Mesendoderm (in vitro differentiated cells): ENCODE measurements at places on chromosomes 3 and 15.

- DNase-seq = no peak
- no peaks in the 10 kb centered on the region for H3K36me3 ChIP-seq
- no peaks in the 10 kb centered on the region for H3K4me1 ChIP-seq
- H3K27ac ChIP-seq = no peak overlapping the region
- H3K27me3 ChIP-seq = no peaks in the 10 kb centered on the region
Measured at GRCh38 chr15:101308604-101309435, 13.8 kb upstream of the SNRPA1 start.

GRCh38 chr3:194138732-194139070, 2.8 kb downstream of the HES1 start:
- peaks cover 10% of the 10 kb centered on the region for H3K4me1 ChIP-seq
- H3K27me3 ChIP-seq = no peaks in the 10 kb centered on the region
- H3K36me3 ChIP-seq = no peaks in the 10 kb centered on the region
- DNase-seq = no peak
- no peak overlapping the region for H3K4me3 ChIP-seq
- H3K27ac ChIP-seq = no peak overlapping the region

- DNase-seq = no peak
- H3K4me3 ChIP-seq = no peak overlapping the region
- no peaks in the 10 kb centered on the region for H3K4me1 ChIP-seq
- no peak overlapping the region for H3K27ac ChIP-seq
- H3K27me3 ChIP-seq = no peaks in the 10 kb centered on the region
Measured at GRCh38 chr15:74795966-74796625, 14.2 kb downstream of the CSK start.

- no peaks in the 10 kb centered on the region for H3K27me3 ChIP-seq
- DNase-seq = no peak
- H3K27ac ChIP-seq = no peak overlapping the region
- H3K4me1 ChIP-seq = no peaks in the 10 kb centered on the region
Measured at GRCh38 chr3:43785551-43785950, 94.8 kb downstream of the ABHD5 start.

- H3K36me3 ChIP-seq = no peaks in the 10 kb centered on the region
- no peak overlapping the region for H3K27ac ChIP-seq
- peaks cover 7% of the 10 kb centered on the region for H3K4me1 ChIP-seq
- no peaks in the 10 kb centered on the region for H3K27me3 ChIP-seq
Measured at GRCh38 chr3:169506956-169507355, 156.6 kb downstream of the MECOM start.

GRCh38 chr3:152400887-152401286, 132.2 kb downstream of the MBNL1 start:
- H3K36me3 ChIP-seq = no peaks in the 10 kb centered on the region
- H3K27ac ChIP-seq = no peak overlapping the region
- no peak overlapping the region for H3K4me3 ChIP-seq
- H3K27me3 ChIP-seq = no peaks in the 10 kb centered on the region

DNA sequence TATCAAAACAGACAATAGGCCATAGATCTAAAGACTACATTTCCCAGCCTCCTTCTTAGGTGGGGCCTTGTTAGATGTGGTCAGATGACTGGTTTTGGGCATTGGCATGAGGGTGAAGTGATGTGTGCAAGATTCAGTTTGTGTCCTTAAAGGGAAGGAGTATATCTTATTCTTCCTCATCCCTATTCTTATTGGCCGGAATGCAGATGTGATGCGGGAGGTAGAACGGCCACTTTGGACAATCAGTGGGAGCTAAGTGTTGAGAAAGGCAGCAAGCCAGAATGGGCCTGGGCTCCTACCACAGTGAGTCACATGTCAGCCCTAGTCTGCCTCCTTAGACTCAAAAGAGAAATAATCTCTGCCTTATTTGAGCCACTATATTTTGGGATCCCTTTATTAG, 89.8 kb upstream of the MEX3B start:
- no peak overlapping the region for H3K27ac ChIP-seq
- H3K27me3 ChIP-seq = no peaks in the 10 kb centered on the region
- no peaks in the 10 kb centered on the region for H3K4me1 ChIP-seq

DNA sequence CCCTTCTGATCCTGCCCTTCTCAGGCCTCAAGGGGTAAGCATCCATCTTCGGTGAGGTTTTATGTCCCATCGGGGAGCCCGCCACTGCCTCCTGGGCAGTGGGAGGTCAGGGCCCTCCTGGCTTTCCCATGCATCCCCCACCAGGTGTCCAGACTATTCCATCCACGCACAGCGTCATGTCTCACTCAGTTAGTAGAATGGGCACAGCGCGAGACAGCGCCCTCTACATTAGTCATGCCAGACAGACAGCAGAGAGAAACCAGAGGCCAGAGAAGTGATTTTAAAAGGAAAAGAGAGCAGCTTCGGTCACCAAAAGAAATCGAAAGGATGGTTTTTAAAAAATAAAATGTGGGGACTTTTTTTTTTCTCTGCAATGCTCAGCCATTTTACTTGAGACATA, 49.8 kb downstream of the ZDHHC3 start:
- H3K27me3 ChIP-seq = no peaks in the 10 kb centered on the region
- no peak overlapping the region for H3K27ac ChIP-seq

- H3K27me3 ChIP-seq = no peaks in the 10 kb centered on the region
- no peak overlapping the region for H3K27ac ChIP-seq
- H3K4me1 ChIP-seq = no peaks in the 10 kb centered on the region
Measured at GRCh38 chr15:77657634-77658238, 25.0 kb upstream of the LINGO1 start.

GRCh38 chr3:51224843-51225242, 160.2 kb upstream of the MANF start:
- H3K4me3 ChIP-seq = no peak overlapping the region
- no peak for DNase-seq
- no peaks in the 10 kb centered on the region for H3K4me1 ChIP-seq
- no peaks in the 10 kb centered on the region for H3K36me3 ChIP-seq

GRCh38 chr3:194471863-194472262, 14.9 kb downstream of the ATP13A3 start:
- no peaks in the 10 kb centered on the region for H3K36me3 ChIP-seq
- H3K27ac ChIP-seq = no peak overlapping the region
- DNase-seq = peak; percentile 74
- no peak overlapping the region for H3K4me3 ChIP-seq
- no peaks in the 10 kb centered on the region for H3K27me3 ChIP-seq

- H3K4me1 ChIP-seq = no peaks in the 10 kb centered on the region
- DNase-seq = no peak
- no peak overlapping the region for H3K4me3 ChIP-seq
- H3K36me3 ChIP-seq = no peaks in the 10 kb centered on the region
- no peak overlapping the region for H3K27ac ChIP-seq
Measured at GRCh38 chr3:37542772-37543449, 318.8 kb upstream of the CTDSPL start.

GRCh38 chr15:87489456-87489855, 767.1 kb downstream of the NTRK3 start:
- no peak overlapping the region for H3K27ac ChIP-seq
- no peaks in the 10 kb centered on the region for H3K4me1 ChIP-seq
- no peaks in the 10 kb centered on the region for H3K36me3 ChIP-seq
- H3K27me3 ChIP-seq = no peaks in the 10 kb centered on the region
- no peak for DNase-seq

DNA sequence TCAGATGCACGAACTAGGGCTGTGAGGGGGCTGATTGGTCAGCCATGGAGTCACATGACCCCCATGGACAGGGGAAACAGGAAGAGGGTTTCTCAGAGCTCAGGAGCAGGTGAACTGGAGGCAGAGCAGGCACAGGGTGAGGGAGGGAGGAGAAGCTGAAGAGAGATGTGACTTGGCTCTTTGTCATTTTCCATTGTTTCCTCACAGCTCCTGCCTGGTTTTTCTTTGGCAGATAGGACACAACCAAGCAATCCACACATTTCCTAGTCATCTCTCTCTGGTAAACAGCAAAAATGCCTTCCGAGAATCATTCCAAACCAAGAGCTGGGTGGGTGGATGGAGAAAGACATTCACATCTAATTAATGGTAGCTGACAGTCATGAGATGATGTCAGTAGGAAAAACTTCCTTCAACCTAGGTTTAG, 43.4 kb upstream of the LMCD1 start:
- no peak overlapping the region for H3K27ac ChIP-seq
- H3K36me3 ChIP-seq = no peaks in the 10 kb centered on the region
- no peak for DNase-seq
- no peak overlapping the region for H3K4me3 ChIP-seq
- H3K27me3 ChIP-seq = no peaks in the 10 kb centered on the region
- no peaks in the 10 kb centered on the region for H3K4me1 ChIP-seq

GRCh38 chr15:66934868-66935520, 130.4 kb upstream of the SMAD3 start:
- H3K4me1 ChIP-seq = peaks cover 11% of the 10 kb centered on the region
- no peaks in the 10 kb centered on the region for H3K27me3 ChIP-seq

- peaks cover 4% of the 10 kb centered on the region for H3K4me1 ChIP-seq
- DNase-seq = no peak
Measured at GRCh38 chr3:179432451-179432850, 18.8 kb downstream of the GNB4 start.
